ENCODE measurements at places on chromosomes 5 and 9.
A peak's percentile ranks its signal among the peaks of the same experiment; 100 is the strongest.

GRCh38 chr5:7398596-7399280 is 2.8 kb downstream of the ADCY2 start:
- no peak for DNase-seq

GRCh38 chr5:39846144-39846543 is 421.4 kb upstream of the DAB2 start:
- no peak for DNase-seq

DNA sequence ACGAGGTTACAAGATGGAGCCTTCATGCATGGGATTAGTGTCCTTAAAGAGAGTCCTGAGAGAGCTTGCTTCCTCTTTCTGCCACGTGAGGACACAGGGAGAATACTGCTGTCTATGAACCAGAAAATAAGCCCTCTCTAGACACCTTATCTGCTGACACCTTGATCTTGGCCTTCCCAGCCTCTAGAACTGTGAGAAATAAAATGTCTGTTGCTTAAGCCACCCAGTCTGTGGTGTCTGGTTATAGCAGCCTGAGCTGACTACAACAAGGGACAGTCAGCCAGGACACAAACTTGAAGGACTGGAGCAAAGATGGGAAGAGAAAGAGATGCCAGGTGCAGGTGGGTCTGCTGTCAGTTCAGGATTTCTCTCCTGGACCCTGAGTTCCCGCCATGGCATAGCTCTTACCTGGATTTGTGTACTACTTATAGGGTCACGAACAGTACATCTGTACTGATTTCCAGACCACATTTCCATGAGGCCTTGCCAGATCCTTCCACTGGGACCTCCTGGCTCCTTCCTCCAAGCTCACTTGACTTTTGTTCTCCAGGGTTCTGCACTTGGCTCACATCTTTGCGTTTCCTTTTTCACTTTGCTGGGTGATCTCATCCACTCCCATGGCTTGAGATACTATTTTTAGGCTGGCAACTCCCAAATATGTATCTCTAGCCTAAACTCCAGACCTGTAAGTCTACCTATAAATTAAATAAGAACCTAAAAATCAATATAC is 44.9 kb upstream of the LIFR start:
- no peak for DNase-seq

- DNase-seq: peak; percentile 68
Observed at GRCh38 chr5:179858241-179858585, 404 bp downstream of the MRNIP start.

GRCh38 chr5:71939452-71940230 is 167.6 kb upstream of the MAP1B start:
- no peak for DNase-seq

GRCh38 chr9:113151696-113152630 is 1.2 kb downstream of the SLC31A2 start:
- no peak for DNase-seq

GRCh38 chr5:98651715-98652114 is 121.7 kb upstream of the RGMB start:
- DNase-seq: no peak

DNA sequence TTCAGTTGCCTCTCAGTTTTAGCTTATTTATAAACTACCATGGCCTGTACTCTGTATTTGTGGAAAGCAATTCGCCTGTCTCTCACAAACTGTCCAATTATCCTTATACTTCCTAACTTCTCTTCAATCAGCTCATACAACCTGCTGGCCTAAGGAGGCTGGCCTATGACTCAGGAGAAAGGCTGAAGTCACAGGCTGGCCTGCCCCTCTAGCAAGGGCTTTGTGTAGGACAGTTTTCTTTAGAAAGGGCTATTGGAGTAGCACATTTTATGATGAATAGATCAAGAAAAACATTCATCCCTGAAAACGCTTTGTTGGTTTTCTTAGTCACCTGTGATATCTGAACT is 988.7 kb upstream of the ARRDC3 start:
- no peak for DNase-seq

DNA sequence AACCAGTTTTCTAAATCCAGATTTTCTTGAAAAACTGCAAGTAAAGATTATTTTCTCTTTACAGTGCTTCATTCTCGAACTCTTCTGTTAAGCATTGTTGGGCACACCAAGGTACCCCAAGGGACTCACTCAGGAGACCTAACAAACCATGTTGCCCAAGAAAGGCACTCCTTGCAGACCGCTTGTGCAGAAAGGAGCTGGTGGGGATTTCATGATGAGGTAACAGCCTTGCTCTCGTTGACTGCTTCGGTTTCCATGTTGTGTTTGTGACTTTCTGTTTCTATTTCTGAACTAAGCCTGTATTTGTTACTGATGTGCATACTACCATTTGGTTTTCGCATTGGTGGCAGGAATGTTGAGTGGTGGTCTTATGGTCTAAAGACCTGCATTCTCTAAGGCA is 266.6 kb upstream of the DAP start:
- DNase-seq: no peak

DNA sequence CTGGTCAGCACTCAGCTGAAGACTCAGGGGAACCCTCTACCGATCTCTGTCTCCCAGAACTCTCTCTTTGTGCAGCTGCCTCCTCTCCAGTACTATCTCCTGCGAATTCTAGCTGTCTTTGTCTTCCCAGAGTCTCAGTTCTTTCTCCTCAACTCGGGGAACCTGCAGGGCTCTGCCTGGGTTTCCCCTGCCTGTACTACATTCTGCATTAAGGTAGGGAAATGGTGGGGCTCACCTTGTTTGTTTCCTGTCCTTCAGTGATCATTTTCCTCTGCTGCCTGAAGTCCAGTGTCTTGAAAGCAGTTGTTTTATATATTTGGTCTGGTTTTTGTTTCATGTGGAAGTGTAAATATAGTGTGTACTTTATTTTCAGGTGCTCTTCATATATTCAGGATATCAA is 43.1 kb upstream of the IGFBPL1 start:
- DNase-seq: no peak

DNA sequence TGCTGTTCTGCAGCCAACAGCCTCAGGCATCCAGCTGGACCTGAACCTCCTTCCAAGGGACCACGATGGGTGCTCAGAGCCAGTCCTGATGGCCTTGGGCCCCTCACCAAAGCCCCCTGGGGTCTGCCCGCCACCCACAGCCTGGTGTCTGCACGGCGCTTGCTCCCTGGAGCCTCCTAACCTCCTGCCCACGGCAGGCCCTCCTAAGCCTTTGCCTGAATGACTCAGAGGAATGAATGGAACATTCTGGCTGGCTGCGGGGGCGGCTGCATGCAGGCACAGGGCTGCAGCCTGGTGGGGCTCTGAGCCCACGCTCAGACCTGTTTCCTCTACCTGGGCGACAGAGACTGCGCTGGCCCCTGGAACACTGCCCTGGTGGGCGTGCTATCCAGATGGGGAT is 6.9 kb downstream of the SOHLH1 start:
- peak; percentile 57 for DNase-seq

- DNase-seq: peak; percentile 79
Observed at GRCh38 chr5:149450199-149450598, 71.1 kb upstream of the IL17B start.

DNA sequence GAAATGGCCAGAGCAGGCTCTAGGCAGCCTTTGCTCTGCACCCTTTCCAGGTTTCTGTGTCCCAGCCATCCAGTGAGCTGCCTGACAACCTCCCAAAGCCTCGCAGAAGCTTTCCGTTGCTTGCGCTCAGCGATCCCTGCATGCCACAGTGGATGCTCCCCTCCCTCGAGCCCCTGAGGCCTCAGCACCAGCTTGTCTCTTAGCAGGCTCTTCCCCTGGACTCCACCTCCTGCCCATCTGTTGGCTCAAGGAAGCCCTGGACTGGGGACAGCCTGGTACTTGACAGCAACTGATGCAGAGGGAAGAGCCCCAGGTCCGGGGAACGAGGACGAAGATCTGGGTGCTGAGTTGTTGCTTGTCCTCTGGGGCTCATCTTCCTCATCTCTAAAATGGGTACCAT is 23.2 kb downstream of the TSPAN17 start:
- DNase-seq: no peak

GRCh38 chr5:181223729-181224389 is 778 bp downstream of the TRIM41 start:
- DNase-seq: peak; percentile 70

DNA sequence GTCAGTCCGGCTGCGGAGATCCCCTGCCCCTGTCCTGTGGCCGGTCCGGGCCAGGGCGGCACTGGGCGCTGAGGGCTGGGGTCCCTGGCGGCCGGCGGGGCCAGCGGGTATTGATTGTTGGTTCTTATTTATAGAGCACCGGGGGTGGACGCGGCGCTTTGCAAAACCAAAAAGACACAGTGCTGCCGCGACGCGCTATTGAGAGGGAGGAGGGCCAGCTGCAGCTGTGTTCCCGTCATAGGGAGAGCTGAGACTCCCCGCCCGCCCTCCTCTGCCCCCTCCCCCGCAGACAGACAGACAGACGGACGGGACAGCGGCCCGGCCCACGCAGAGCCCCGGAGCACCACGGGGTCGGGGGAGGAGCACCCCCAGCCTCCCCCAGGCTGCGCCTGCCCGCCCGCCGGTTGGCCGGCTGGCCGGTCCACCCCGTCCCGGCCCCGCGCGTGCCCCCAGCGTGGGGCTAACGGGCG is 2.5 kb downstream of the LRRC26 start:
- DNase-seq: no peak

DNA sequence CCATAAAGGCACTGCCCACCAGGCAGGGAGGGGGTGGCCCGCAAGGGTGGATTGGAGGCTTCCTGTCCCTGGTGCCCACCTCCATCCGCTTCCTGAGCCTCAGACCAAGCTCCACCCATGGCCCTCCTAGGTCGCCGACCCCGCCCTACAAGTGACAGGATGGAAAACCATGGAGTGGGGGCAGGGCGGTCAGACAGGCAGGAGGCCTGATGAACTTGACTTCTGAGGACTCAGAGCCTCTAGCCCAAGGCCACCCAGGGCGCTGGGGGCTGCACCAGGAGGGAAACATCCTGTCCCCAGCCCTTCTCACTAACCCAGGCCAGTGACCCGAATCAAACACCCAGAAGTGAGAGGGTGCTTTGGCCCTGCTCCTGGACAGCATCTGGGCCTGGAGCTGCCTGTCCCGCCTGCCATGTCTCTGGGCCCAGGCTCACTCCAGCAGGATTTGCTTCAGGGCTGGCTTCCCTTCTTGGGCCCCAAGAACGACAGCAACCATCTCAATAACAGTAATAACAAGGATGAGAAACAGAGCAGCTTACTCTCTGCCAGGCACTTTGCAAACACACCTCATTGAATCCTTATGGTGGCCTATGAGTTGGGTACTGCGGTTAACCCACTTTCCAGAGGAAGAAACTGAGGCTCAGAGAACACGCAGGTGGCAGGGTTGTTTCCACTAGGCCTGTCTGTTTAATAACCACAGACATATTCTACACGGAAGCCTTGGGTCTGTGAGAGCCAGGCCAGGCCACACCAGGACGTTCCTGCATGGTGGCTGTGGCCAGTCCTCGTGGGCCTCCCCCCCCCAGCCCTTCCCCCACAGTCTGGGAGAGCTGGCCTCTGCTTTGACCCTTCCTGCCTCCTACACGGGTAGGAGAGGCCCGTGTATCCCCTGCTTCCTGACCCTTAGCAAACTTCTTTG is 4.4 kb upstream of the ST6GALNAC6 start:
- no peak for DNase-seq
